ENCODE measurements at places on chromosomes 4 and X. TPM values are rescaled to one million over a fixed set of nuclear protein-coding genes. Genes with fewer than 3 reads are reported as not detected.

TLR2 gene
- 9.3 TPM for total RNA-seq

PABPC1L2A gene
- total RNA-seq, result not detected

WNK3 gene
- 1.3 TPM for total RNA-seq

C4orf51 gene
- total RNA-seq, result not detected

DMRTC1 gene
- not detected for total RNA-seq

GABRG1 gene
- total RNA-seq, result not detected

ETFDH gene
- total RNA-seq, result 6.2 TPM

SRPK3 gene
- not detected for total RNA-seq

PJA1 gene
- total RNA-seq, result 15.5 TPM

FGF16 gene
- total RNA-seq, result 0.13 TPM

SLC39A8 gene
- 15.0 TPM for total RNA-seq

UGT2B15 gene
- total RNA-seq, result not detected

NR0B1 gene
- 0.65 TPM for total RNA-seq

TMEM31 gene
- total RNA-seq, result not detected

HPGD gene
- total RNA-seq, result 4.9 TPM

TCEAL5 gene
- total RNA-seq, result not detected

PCDH10 gene
- total RNA-seq, result 0.81 TPM

RAP1GDS1 gene
- total RNA-seq, result 33.5 TPM

VGLL1 gene
- total RNA-seq, result not detected

SLC26A1 gene
- 0.16 TPM for total RNA-seq

PORCN gene
- 19.3 TPM for total RNA-seq

SRP72 gene
- 40.8 TPM for total RNA-seq

CFAP47 gene
- 0.13 TPM for total RNA-seq

MCF2 gene
- total RNA-seq, result under 0.01 TPM

GLRA3 gene
- not detected for total RNA-seq

CCSER1 gene
- total RNA-seq, result 0.65 TPM

HSFX2 gene
- not detected for total RNA-seq

CCDC110 gene
- total RNA-seq, result 1.1 TPM

CXCR3 gene
- total RNA-seq, result not detected

TBC1D19 gene
- 11.7 TPM for total RNA-seq

NEXMIF gene
- total RNA-seq, result 0.13 TPM

TMEM255A gene
- 0.89 TPM for total RNA-seq

CYP2U1 gene
- 8.2 TPM for total RNA-seq
